H1 (cell line): ENCODE measurements at places on chromosomes 3 and 15. TPM values are rescaled to one million over a fixed set of nuclear protein-coding genes. Genes with fewer than 3 reads are reported as not detected.

- no peak for DNase-seq
Measured at GRCh38 chr3:113247068-113247467, 35.7 kb downstream of the BOC start.

- DNase-seq = no peak
Measured at GRCh38 chr15:57883701-57884100, 177.2 kb downstream of the POLR2M start.

- DNase-seq = peak; percentile 7
Measured at GRCh38 chr3:30199096-30199759, 407.2 kb upstream of the TGFBR2 start.

DNA sequence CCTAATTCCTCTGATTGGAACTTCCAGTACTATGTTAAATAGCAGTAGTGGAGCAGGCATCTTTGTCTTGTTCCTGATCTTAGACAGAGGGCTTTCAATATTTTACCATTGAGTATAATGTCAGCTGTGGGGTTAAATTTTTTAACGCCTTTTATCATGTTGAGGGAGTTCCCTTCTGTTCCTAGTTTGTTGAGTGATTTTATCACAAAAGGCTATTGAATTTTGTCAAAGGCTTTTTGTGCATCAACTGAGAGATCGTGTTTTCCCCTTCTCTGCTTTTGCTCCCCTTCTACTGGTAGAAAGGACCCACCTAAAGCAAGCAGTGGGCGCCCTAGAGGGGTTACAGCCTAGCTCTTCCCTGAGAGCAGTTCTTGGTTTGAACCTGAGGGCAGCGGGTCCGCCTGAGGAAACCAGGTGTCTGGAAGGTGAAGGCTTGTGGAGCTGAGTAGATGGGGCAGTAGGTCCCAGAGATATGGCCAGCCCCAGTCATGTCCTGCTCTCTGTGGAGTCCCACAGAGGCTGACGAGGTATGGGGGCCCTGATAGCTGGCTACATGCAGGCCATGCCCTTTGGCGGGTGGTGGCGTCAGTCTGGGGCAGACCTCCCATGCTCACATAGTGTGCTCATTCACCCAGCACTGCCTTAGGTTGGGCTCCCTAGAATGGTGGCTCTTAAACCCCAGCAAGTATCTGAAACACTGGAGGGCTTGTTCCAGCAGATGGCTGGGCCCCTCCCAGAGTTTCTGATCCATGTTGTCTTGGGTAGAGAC is 11.3 kb downstream of the HDAC11 start:
- no peak for DNase-seq

GRCh38 chr15:67839499-67839928 is 331 bp downstream of the RNU6-1 start:
- no peak for DNase-seq

GRCh38 chr15:51620641-51621040 is 1.9 kb downstream of the DMXL2 start:
- DNase-seq = no peak

DNA sequence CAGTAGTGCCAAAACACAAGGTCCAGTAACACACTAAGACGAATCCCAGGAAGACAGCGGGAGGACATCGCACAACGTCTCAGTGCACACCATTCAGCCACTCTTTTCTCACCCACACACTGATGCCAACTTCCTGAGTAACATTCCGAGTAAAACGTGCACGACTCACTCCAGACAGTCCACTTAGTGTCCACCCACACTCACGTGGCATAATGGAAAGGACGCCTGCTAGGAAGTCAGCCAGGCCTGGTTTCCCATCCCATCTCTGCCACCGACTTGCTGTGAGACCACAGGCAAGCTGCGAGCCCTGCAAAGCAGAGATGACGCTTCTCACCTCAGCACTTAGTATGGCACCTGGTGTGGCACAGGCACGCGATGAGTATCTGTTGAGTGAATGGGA is 36.8 kb upstream of the VGLL4 start:
- no peak for DNase-seq

DNA sequence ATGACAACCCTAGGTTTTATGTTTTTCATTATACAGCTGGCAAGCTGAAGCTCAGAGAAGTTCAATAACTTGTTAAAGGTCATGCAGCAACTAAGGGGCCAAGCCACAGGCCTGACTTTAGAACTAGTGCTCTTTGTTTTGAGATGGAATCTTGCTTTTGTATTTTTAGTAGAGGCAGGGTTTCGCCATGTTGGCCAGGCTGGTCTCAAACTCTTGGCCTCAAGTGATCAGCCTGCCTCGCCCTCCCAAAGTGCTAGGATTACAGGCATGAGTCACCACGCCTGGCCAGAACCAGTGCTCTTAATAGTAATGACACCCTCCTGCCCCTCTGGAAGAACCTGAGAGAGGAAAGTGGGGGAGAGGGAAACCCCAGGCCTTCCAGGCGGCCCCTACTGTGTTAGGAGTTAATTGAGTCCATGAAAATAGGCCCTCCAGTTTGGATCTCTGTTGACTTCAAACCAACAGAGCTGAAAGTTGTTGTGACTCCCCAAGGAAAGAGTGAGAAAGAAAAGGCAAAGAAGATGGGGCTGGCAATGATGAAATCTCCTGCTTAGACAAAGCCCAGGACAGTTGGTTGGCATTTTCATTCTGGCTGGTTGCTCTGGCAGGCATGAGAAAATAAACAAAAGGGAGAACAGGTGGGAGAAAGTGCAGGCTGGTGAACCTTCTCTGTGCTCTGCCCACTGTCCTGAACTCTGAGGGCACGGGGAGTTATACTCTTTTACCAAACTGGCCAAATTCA is 3.6 kb upstream of the PRRT3 start:
- DNase-seq = no peak

DNA sequence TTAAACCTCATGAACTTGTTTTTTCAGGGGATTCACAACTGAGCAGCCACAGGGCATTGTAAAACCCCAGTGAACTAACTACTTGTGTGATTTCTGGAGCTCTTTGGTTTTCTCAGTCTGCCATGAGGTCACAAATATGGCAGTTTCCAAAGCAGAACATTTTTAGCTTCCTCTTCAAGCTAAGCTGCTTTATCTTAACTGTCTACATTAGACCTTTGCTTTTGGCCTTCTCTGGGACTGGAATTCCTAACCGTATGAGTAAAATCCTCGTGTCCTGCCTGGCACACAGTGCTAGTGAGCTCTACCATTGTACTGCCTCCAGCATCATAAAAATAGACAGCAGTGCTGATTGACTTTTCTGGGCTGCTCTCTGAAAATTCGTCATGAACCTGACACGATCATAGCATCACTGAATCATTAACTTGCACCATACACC is 22.1 kb downstream of the CDIN1 start:
- no peak for DNase-seq

DNA sequence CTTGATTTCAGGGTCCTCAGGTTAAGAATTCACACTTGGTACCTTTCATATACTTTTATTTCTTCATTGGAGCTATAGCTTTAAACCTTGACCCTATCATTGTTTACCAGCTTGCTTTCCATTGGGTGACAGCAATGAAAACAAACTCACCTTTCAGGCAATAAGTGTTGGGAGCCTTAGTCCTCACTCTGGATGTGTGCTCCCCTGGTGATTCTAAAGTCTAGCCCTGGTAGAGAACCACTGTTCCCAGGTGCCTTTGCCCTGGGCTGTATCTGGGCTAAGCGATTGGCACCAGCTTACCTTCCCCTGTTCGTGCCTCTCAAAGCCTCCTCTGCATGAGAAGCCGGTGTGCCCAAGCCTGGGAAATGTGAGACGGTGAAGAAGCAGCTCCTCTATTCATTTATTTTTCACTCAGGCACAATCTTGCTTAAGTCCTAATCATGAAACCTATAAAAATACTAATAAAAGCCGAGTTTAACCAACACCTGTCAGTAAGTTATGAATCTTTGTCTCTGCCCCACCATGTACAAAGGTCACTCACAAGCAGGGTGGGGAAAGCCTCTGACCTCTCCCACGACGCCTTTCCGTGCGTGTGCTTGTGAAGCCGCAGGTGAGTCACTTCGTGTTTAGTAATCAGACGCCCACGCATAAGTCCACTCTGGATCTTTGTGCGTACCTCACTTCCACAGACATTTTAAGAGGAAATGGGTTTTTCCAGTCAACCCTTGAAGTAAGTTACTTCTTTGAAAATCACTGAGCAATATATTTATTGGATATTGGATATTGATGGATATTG is 12.8 kb upstream of the ARRDC4 start:
- DNase-seq = no peak

DNA sequence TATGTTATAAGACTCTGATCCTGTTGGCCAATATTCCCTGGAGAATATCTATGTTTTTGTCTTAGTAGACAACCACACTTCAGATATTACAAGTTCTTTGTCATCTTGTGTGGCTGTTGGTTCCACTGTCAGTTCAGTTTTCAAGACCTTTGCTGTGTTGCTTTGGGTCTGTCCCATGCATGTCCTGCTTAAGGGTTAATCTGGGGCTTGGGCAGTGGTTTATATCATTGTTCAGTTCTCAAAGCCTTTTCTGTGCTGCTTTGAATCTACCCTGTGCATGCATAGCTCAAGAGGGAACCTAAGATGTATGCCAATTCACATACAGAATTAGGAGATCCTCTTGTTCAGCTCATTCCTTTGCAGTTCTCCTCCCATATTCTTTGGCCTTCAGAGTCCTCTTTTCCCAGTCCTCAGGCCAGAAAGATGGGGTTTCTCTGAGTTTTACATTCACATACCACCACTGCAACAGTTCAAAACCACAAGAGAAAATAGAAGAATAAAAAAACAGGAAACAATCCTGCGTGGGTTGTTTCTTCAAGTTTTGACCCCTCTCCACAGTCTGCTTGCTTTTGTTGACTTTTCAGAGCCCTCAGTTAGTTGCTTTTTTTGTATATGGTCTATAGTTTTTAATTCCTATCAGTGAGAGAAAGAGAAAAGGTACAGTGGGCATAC is 21.6 kb downstream of the BUB1B start:
- DNase-seq = no peak

DNA sequence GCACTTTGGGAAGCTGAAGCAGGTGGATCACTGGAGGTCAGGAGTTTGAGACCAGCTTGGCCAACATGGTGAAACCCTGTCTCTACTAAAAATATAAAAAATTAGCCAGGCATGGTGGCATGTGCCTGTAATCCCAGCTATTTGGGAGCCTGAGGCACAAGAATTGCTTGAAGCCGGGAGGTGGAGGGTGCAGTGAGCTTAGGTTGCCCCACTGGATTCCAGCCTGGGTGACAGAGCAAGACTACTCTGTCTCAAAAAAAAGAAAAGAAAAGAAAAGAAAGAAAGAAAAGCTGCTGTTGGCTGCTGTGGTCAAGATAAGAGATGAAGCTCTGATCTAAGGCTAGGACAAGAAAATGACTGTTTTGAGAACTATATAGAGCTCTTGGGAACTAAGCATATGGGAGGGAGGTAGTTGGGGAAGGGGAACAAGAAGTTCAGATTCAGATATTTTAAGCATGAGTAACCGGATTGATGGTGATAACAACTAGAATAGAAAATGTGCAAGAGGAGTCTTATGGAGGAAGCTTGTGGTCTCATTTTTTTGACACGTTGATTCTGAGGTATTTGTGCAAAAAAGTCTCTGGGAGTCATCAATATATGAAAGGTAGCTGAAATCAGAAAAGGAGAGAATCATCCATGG is 25.7 kb downstream of the DNAH12 start:
- DNase-seq = no peak

- peak; percentile 80 for DNase-seq
Measured at GRCh38 chr3:139519998-139520737, 19.4 kb downstream of the RBP1 start.

DNA sequence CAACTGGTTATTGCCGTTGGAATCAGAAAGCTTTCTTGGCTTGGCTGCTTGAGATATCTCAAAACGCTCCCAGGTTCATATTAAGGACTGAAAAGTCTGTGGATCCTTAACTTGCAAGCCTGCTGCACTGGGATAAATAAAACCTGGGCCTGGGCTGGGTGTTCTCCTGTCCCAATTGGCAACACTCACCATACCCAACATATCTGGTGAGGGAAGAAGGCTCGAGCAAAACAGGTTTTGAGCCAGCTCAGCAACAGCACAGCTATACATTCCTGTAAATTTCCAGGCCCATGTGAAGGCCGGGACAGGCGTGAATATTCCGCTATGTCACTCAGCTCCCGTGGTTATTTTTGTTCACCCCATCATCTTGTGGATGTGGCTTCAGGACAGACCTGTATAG is 169.0 kb upstream of the BCL6 start:
- DNase-seq = no peak

STAC gene
- polyA plus RNA-seq = 8.0 and 8.9 TPM in 2 replicates

MAP1A gene
- polyA plus RNA-seq = 0.57 and 0.80 TPM in 2 replicates

NPAP1 gene
- 0.06 and 0.08 TPM in 2 replicates for polyA plus RNA-seq

GABRB3 gene
- 88.5 and 98.8 TPM in 2 replicates for polyA plus RNA-seq

CP gene
- 0.32 and 0.46 TPM in 2 replicates for polyA plus RNA-seq

MYRIP gene
- polyA plus RNA-seq = 0.54 and 0.91 TPM in 2 replicates

LCTL gene
- 5.5 and 7.1 TPM in 2 replicates for polyA plus RNA-seq

PRSS50 gene
- polyA plus RNA-seq = 0.71 and 1.1 TPM in 2 replicates

EBLN2 gene
- polyA plus RNA-seq = 1.6 and 1.9 TPM in 2 replicates
